T follicular helper cell (primary cell): ENCODE measurements at places on chromosomes 3 and 15.

GRCh38 chr3:98735761-98736269, 27.3 kb upstream of the ST3GAL6 start:
- DNase-seq, result no peak

DNA sequence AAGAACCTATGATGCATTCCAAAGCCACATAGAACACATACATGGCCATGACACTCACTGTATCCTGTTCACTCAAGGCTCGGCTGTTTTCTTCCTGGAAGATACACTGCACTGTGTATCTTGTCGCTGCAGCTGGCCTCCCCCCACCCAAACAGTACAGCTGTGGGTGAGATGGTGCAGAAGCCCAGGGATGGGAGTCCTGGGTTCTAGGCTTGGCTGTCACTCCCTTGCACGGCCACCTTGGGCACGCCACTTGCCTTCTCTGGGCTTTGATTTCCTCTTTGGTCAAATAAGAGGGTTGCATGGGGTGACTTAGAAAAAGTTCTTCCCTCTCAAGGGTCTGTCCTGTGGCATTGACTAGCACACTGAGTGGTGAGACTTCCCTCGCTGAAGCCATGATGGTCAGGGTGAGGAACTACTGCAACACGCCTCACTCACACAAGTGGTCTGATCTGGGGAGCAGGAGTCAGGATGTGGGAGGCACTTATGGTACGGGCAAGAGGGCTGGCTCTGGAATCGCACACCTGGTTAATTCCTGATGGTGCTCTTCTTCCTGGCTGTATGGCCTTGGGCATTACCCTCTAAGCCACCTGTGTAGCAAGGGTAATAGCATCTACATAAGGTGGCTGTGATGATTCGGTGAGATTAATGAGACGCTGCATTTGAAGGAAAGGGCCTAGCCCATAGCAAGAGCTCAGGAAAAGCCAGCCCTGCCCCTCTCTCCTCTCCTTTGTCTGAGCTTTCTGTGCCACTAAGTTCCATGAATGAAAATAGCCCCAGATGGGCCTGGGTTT, 44.0 kb downstream of the ANP32A start:
- no peak for DNase-seq

DNA sequence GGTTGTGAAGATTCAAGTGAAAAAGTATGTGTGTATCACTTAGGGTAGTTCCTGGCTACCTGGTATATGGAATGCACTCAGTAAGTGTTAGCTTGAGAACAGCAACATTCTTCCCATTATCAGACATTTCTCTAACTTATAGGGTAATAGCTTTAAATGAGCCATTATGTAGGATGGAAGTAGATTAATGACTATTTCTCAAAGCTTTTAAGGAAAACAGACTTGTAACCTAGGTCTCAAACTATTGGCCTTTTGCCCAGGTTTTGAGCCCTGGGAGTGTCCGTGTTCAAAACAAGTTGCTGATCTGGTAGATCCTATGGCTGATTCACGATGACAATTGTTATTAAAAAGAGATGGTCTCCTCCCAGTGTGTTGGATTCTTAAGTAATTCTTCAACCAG, 129.1 kb upstream of the UMPS start:
- no peak for DNase-seq

- DNase-seq, result no peak
Observed at GRCh38 chr3:150454085-150454484, 46.0 kb downstream of the TSC22D2 start.

DNA sequence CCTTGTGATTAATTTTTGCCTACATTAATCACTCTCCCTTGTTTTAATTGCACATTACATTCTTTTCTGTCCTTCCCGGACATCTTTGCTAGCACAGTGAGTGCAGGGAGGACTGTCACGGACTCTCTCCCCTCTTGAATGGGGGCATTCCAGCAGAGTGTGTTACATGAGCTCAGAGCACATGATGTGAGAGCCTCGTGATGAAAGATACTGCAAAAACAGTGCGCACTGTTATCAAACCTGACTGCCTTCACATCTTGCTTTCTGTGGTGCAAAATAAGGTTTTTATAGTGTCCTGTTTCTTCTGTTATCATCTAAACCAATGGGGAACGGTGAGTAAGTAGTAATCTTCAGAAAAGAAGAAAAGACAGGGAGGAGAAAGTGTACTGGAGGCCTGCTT, 167.5 kb downstream of the PGPEP1L start:
- no peak for DNase-seq

- no peak for DNase-seq
Observed at GRCh38 chr15:87672309-87673288, 583.9 kb downstream of the NTRK3 start.

- no peak for DNase-seq
Observed at GRCh38 chr3:68958932-68959331, 26.6 kb upstream of the TAFA4 start.

GRCh38 chr15:58010983-58011382, 54.5 kb downstream of the ALDH1A2 start:
- no peak for DNase-seq

DNA sequence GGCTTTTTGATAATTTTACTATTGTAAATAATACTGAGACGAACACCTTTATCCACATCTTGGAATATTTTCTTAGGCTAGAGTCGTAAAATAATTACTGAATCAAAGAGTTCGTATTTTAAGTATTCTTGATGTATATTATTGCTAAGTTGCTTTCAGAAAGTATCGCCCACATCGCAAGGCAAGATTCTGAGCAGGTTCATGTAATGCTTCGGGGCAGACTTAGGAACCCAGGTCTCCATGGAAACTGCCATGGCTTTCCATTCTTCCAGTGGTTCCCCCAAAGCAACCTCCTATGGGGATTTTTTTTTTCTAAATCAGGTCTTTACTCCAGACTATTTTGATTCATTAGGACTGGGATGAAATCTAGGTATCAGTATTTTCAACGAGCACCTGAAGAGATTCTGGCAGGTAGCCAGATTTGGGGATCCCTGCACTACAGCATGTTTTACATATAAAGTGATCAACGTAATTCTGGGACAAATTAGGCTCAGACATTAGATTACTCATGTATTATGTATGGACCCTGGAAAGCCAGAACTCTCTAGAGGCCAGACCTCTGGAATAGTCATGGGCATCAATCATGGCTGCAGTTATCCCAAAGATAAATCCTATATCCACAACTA, 86.5 kb downstream of the B3GNT5 start:
- no peak for DNase-seq

GRCh38 chr15:79233236-79233635, 49.3 kb upstream of the ANKRD34C start:
- DNase-seq, result no peak

- DNase-seq, result no peak
Observed at GRCh38 chr3:140290105-140290504, 355.1 kb downstream of the CLSTN2 start.

GRCh38 chr15:53837263-53837662, 77.8 kb upstream of the WDR72 start:
- no peak for DNase-seq

DNA sequence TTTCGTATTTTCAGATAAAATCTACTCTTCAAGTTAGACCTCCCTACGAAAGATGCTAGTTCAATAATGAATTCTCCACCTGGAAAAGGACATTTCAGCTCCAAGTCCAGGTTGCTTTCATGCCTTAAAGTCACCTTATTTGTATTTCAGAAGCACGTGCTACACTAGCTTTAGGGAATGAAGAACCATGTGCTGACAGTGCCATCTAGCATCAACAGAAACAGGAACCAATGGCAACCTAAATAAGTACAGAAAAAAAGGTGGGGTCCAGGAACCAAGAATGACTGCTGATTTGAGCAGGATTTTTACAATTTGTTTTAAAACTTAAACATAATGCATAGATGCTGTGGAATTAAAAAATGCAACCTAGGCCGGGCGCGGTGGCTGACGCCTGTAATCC, 77.6 kb upstream of the SNRPN start:
- DNase-seq, result no peak

DNA sequence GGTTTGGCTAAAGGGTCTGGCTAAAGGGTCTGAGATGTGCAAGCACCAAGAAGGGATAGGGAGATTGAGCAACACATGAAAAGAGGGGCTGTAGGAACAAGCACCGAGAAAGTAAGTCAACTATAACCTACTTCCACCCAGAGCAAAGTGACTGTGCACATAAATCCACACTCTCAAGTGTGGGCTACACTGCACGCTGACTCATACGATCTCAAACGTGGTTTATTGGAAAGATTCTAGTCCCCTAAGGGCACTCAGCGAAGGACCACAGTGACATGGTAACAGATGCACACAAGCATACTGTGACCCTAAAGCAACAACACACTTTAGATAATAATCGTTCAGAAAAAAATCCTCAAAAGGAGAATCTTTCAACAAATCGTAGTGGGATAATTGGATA, 48.0 kb downstream of the EHHADH start:
- no peak for DNase-seq

DNA sequence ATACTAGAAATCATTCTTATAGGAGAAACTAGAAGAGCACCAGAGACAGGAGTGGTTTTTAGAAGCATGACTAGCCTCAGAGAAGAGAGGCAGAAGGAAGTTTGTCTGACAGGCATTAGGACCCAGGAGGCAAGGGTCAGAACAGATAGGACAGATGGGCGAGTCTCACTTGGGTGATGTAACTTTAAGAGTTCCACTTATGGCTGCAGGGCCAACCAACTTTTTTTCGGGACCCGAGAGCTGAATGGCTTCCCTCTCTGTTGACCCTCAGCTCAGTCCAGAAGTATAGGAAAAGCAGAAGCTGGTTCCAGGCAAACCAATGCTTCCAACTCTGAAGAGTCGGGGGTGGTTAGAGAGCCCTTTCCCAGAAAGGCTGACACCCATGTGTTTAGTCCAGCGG, 136.6 kb upstream of the SETMAR start:
- DNase-seq, result no peak

DNA sequence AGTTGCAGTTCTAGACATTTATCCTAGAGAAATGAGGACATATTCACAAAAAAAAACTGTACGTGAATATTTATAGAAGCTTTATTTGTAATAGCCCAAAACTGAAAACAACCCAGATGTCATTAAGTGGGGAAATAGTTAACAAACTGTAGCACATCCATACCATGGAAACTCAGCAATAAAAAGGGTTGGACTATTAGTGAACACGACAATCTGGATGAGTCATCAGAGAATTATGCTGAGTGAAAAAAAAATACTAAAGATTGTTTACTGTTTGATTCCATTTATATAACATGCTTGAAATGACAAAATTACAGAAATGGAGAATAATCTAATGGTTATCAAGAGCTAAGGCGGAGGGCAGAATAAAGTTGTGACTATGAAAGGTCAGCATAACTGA, 59.5 kb downstream of the CPA3 start:
- DNase-seq, result no peak

DNA sequence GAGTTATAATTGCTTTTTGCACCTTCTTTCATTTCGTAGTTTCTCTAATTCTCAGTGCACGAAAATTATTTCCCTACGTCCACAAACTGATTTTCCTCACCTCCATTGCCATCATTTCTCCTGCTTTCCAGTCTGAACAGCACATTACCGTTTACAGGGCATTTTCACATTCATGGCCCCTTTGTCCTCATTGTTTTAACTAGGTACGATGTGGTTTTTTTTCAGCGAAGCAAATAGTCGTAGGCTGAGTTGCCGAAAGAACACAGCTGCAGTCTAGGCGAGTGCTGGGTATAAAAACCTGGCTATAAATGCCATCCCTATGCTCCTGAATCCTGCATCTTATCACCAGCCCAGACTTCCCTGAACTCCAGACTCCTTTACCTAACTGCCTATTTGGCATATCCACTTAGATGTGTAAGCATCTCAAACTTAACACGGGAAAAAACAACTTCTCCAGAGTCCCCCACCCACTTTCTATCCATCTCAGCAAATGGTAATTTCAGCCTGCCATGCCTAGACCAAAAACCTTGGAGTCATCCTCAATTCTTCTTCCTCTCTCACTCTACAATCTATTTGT, 691 bp upstream of the FSIP1 start:
- DNase-seq, result no peak

GRCh38 chr3:108004647-108005046, 86.2 kb downstream of the CD47 start:
- DNase-seq, result no peak

DNA sequence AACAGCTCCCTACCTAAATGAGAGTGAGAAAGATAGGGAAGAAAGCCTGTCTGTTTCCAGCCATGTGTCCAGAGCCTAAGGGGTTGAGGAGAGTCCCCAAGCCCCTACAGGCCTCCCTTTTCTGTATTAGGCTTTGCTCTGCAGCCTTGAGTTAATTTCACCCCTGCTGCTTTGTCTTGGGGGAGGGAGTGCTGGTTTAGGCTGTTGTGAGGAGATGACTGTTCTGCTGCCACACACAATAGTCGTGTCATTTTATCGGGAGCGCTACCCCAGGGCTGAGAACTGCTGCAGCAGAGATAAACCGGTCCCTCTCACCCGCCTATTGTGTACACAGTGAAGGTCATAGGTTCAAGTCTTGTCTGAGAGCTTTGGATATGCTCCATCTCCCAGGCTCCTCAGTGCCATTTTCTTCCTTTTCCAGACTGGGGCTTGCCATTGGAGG, 1.4 kb downstream of the ZNF609 start:
- DNase-seq, result no peak

- no peak for DNase-seq
Observed at GRCh38 chr3:17752876-17753631, 10.6 kb upstream of the TBC1D5 start.

DNA sequence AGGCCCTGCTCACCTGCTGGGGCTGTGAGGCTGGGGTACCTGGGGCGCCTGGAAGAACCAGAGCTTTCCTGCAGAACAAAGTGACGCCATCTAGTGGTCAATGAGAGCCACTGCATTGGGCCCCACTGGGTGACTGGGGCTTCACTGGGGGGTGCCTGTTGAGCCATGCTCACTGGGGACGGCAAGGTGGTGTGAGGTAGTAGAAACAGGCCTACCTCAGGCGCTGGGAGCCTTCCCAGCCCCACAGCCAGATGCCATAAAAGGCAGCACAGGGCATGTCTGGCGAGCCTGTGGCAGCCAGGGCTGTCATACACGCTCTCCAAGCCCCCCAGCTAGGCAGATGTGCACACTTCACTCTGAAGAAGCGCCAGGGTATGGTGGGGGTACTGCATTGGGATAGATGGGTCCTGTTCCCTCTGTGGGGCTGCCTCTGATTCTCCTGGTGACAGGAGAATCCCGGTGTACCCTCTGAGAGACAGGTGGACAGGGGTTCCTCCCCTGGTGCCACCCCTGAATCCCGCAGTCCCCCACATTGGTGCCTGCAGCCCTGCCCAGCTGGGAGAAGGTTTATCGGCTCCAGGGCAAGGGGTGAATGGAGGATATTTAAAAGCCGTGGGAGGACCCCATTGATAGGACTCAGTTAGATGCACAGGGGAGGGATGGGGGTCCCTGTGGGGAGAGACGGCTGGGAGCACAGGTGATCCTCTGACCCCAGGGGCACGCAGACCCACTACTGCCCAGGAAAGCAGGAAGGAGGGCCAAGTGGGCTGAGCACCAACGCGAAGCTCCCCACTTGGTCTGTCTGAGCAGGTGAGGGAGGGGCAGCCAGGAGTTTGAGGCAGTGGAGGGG, 178.8 kb downstream of the NSMCE3 start:
- DNase-seq, result peak; percentile 24

- no peak for DNase-seq
Observed at GRCh38 chr3:189790658-189791057, 159.5 kb downstream of the TP63 start.
